ENCODE measurements at places on chromosomes 1 and 21.

DNA sequence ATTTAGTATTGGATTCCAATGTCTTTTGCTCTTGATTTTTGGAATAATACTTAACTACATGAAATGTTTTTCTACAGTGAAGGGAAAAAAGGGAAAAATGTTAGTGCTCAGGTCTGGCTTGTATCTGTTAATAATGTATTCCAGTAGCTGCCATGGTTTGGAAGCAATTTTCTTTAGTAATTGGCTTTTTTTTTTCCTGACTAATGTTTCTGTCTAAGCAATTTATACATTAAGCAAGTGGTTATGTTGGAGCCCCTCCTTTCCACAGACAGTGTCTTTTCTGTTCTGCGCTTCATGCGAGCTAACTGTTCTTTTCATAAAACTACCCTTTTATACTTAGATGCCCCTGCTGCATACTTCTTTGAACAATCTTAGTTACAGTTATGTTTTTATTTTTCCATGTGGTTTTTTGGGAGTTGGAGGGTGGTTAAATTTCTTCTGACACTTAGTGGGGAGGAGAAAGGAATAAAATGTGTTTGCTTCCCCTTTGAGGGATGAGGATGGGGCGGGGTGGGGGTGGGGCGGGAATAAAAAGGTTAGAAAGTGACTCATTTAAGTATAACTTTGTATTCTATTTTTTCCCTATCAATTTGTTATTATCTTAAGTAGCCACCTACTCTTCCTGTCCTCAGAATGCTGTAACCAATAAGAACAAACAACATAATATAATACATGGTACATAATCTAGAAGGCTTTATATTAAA is 83.1 kb downstream of the CLIC4 start:
- DNase-seq: no peak

GRCh38 chr1:59976194-59977074 is 49.9 kb upstream of the CYP2J2 start:
- peak; percentile 12 for DNase-seq

GRCh38 chr1:38608202-38608864 is 251.2 kb downstream of the RRAGC start:
- DNase-seq: no peak

DNA sequence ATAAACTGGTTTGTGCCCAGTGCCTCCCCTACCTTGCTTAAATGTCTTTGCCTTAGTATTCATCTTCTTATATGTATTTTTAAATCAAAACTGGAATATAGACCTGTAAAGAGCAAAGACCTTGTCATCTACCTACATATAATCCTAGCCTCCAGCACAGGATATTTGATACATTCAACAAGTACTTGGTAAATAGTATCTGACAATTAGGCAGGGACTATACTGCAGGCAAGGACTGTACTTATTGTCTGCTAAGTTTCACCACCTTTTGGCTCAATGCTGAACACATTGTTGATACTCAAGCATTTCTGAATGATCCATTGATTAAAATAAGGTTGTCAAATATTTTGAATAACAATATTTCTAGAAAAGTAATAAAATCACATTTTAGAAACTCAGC is 96.4 kb downstream of the PKN2 start:
- no peak for DNase-seq

DNA sequence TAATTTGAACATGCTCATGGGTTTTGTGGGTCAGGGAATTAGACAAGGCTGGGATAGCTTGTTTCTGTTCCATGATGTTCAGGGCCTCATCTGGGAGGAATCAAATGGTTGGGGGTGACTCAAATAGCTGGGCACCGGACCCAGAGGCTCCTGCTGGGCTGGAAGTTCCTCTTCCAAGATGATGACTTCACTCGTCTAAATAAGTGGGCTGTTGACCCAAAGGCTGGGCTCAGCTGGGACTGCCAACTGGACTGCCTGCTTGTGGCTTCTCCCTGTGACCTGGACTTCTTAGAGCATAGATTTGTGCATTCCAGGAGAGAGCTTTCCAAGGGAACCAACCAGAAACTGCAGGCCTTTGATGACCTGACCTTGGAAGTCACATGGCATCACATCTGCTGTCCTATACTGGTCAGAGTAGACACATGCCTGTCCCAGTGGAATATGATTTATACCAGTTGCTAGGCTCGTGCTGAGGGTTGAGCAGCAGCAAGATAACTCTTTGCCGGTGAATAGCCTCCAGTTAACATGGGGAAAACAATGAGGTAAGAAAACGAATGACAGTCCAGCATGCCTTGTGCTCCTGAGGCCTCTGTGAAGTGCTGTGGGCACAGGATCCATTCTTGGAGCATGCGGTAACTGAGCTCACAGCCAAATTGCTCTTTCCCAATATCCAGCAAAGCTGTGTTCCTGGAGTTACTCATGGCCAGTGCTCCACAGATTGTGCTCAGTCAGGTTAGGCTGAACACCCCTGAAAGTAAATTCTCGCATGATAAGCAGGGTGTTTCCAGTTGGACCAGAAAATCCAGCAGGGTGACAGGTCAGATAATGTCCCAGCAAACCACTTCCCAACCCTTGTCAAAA is 272.9 kb upstream of the TMEM51 start:
- no peak for DNase-seq

DNA sequence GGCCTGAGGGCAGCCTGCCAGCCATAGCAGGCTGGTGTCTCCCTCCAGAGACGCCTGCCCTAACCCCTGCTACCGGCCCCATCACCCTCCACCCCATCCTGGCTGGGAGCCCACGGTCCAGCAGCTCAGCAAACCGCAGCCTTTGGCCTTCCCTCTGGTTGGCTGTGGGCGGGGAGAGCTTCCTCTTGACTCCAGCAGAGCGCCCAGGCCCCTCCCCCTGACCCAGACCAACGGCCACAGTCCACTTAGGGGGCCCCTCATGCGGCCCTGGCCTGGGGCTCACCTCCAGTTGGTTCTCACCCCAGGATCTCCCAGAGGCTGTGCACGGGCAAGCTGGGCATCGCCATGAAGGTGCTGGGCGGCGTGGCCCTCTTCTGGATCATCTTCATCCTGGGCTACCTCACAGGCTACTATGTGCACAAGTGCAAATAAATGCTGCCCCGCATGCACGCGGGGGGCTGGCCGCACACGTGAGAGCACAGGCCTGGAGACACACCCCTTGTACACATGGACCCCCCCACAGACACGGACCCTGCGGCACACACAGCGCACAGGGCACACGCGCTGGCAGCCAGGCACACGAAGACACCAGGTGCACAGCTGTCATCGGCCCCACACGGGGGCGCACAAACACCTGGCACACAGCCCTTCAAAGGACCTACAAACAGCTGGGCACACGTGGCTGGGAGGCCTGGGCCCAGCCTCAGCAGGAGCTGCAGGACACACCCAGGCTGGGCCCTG is 3.1 kb downstream of the SMIM1 start:
- DNase-seq: no peak

DNA sequence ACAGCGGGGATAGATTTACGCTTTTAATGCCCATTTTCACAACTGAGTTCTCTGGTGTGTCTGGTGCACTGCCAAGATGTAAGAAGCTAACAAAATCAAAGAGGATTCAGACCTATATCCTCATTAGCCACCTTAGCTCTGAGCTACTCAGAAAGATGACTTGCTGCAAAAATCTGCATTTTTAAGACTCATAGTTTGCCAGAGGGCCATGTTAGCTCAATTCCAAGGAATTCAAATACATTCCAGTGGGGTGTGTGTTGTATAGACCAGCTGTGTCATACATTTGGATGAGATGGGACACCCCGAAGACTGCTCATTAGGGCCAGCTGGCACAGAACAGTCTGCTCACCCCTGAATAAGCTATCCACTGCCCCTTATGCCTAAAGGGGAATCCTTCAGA is 8.9 kb downstream of the DENND2D start:
- no peak for DNase-seq

DNA sequence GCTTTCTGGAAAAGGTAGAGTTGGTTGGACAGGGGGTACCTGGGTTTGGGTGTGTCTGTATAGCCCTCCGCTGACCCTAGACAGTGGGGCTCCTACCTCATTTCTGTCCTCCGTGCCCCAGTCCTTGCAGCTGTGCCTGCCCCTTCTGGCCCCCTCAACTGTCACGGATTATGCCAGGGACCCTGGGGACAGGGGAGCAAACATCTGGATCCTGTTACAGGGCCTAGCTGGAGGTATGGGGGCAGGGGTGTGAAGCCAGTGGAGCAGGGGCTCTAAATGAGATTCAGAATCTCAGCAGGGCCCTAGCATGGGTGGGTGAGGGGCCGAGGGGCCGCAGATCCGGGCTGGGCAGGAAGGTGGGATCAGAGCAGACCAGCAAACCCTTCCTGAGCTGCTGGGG is 81.0 kb downstream of the TAS1R2 start:
- DNase-seq: no peak

GRCh38 chr1:4668743-4669700 is 14.6 kb downstream of the AJAP1 start:
- no peak for DNase-seq

DNA sequence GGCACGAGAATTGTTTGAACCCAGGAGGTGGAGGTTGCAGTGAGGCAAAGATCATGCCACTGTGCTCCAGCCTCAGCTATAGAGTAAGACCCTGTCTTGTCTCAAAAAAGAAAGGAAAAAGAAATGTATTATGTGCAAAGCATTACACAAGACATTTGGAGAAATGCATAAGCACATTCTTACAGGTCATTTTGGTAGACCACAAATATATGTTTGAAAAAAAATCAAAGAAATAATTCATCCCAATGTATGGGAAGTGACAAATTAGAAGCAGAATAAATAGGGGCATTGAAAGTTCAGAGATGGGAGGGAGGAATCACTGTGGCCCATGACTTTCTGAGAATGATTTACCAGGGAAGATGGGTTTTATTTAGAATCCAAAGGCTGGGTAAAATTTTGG is 283.5 kb upstream of the ADAMTS5 start:
- DNase-seq: no peak

GRCh38 chr1:212600071-212600915 is 8.3 kb upstream of the ATF3 start:
- DNase-seq: no peak

DNA sequence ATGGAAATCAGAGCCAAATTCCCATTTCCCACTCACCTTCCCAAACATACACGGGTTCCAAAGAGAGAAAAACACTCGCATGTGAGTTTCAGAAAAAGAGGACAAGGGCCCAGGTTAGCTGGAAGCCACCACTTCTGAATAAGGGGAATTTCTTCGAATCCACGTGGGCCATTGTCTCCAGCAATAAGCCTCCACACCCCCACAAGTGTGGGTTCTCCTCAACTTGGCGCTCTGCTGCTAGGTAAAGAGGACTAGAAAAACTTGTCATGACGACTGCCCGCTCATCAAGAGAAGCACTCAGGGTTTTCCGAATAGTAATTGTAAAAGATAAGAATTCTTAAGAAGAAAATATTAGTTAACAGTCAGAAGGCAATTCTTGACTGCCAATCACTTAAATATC is 30.6 kb downstream of the PRDM15 start:
- no peak for DNase-seq

GRCh38 chr1:46606255-46606965 is 2.3 kb upstream of the MKNK1 start:
- DNase-seq: no peak

Data from stimulated activated CD8-positive, alpha-beta memory T cell treated with anti-CD3 and anti-CD28 coated beads, Interleukin-2, amount 100 ng/mL, for 1 hour (primary cell).